Muscle of leg (tissue), 16 donors: ENCODE measurements at places on chromosomes 3 and 15.
A peak's percentile ranks its signal among the peaks of the same experiment; 100 is the strongest.

GRCh38 chr3:182486463-182486862 is 306.8 kb upstream of the ATP11B start:
- DNase-seq, result peak; percentile 22

DNA sequence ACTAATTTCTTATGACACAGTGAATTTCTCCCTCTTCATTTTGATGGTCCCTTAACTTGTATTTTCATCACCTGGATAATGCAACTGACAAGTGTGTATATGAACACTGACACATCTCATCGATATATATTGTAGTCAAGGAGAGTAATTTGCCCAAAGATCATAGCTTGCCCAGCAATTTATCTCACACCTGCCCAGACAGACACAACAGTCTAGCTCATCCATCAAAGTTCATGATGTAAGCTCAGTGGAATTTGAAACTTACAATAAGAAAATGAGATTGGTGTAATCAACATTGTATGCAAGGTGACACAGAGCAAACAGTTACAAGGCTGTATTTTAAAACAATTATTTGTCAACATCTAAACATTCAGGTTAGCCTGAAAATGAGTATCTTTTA is 805.8 kb downstream of the NAALADL2 start:
- no peak for DNase-seq

DNA sequence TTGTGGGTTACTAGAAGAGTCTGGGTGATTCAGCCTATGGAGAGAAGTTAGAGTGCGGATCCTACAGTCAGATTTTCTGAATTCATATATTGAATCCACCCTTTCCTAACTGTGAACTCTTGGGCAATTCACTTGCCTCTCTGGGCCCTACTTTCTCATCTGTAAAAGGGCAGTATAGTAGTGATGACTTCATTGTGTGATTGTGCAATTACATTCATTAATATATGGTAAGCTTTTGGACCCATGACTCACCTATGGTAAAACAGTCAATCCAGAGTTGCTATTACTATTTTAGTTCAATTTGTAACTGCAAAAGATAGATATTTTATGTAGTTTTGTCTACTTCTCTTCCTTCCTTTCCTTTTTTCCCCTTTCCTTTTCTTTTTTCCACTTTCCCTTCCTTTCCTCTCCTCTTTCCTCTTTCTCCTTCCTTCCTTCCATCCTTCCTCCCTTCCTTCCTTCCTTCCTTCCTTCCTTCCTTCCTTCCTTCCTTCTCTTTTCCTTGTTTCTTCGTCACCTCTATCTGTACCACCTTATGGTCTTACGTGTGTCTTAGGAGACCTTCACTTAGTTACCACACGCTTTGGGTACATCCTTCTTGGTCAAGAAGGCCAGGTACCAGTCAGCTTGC is 37.0 kb downstream of the GMNC start:
- DNase-seq, result no peak

- no peak for DNase-seq
Measured at GRCh38 chr3:36679384-36680200, 84.8 kb downstream of the DCLK3 start.

DNA sequence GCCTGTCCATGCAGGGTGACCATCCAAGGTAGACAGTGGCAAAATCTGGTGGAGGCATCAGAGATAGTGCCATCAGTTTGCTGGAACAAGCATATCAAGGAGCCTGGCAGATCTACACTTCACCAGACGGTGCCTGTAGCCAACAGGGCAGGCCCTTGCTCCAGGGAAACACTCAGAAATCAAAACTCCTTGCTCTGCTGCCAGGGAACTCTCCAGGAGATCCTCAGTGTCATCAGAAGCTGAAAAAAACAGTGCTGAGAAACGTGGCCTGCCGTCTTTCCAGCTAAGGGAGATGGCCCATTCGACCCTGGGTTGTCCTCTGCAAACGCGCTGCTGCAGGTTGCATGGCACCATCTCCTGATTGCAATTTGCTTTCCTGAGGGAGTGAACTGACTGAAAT is 30.5 kb upstream of the ATP13A3 start:
- no peak for DNase-seq

GRCh38 chr3:106842151-106842550 is 535.1 kb upstream of the CCDC54 start:
- DNase-seq, result no peak

DNA sequence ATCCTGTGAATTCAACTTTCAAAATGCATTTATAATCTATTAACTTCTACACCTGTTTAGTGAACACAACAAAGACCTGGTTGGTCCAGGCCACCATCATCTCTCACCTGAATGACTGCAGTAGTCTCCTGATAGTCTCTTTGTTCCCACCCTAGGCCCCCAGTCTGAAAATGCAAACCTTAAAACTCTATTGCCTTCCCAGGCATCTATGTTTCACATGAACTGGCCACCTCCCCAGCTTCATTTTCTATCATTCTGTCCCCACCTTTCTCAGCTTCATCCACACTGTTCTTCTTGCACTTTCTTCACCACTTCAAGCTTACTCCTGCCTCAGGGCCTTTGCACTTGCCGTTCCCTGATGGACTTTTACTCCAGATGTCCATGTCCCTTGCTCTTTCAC is 45.0 kb downstream of the CLSTN2 start:
- no peak for DNase-seq

DNA sequence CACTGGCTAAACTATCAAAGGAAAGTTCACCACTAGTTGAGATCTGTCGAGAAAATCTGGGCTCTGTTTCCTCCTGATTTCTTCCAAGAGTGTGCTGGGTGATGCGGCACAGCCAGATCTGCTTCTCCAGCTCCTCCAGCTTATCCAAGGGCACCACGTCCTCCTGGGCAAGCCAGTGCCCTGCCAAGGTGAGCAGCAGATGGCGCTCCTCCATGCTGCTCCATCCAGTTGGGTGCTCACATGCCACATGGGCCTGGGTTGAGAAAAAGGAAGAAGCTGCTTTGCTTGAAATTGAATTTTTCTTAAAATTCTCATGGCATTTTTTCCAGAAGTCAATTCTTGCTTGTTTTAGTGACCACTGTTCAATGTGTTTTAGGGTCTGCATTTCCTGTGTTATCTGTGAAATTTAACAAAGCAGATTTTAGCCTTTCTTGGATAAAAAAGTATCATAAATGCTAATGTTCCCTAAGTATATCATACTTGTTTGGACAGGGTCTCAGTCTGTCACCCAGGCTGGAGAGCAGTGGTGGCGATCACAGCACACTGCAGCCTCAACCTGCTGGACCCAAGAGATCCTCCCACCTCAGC is 47.3 kb downstream of the EIF3J start:
- DNase-seq, result no peak

- no peak for DNase-seq
Measured at GRCh38 chr15:33852094-33852493, 116.2 kb upstream of the CHRM5 start.

DNA sequence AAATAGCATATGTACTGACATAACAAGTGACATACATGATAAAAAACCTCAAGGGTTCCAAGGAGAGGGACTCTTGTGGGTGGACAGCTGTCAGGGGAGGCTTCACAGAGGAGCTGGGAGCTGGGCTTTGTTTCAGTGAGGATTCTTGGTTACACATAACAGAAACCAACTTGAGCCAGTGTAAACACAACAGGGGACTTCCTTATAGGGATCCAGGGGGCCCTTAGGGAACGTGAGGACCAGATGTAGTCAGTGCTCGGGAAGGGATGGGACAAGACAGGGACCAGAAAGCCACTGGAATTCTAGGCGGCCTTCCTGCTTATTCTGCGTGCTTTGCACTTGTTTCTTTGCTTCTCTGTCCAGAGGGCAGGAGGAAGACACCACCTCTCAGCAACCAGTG is 34.9 kb downstream of the SNAPC5 start:
- peak; percentile 64 for DNase-seq

DNA sequence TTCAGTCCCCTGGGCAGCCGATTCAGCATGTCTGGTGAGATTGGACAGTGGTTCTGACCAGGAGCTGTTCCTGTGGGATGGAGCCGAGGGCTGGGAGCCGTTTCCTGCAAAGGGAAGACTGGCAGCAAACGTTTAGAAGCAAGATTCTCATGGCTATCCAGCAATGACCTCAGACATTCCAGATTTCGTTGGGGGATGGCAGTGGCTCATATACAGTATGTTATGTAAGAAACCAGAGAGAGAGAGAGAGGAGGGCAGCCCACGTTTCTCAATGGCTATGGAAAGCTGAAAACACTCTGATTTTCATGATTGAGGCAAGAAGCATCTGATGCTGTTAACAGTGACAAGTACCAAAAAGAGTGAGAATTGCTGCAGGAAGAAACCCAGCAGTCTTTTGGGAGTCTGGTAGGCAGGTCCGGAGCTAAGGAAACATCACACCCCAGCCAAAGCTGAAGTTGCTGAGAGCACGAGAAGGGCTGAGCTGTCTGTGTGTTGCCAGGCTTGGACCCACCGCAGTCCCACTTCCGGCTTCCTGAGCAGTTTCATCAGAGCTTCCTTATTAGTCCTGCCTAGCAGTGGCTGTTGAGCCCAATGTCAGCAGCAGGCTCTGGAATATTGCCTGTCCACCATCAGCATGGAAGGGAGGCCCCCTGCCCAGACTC is 25.6 kb upstream of the VPS8 start:
- DNase-seq, result peak; percentile 93

DNA sequence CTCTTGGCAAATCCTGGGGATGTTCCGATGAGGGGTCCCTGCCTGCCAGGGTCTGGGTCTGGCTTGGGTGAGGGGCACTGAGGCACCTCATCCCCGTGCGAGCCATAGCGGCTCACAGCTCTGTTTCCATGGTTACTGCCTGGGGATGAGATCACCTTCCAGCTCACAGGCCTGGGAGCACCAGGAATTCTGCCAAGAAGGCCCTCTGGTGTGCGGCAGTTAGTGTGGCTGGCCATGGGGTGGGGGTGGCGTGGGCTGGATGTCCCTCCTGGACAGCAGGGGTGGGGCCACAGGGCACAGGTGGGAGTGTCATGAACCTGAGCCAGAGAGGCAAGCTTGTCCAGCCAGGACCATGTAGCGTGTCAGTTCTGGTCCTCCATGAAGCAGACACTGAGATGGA is 22.1 kb upstream of the PRR23E start:
- peak; percentile 75 for DNase-seq

GRCh38 chr3:34634939-34635338 is 836.5 kb downstream of the PDCD6IP start:
- no peak for DNase-seq

GRCh38 chr3:97885931-97886824 is 64.4 kb downstream of the CRYBG3 start:
- peak; percentile 6 for DNase-seq

DNA sequence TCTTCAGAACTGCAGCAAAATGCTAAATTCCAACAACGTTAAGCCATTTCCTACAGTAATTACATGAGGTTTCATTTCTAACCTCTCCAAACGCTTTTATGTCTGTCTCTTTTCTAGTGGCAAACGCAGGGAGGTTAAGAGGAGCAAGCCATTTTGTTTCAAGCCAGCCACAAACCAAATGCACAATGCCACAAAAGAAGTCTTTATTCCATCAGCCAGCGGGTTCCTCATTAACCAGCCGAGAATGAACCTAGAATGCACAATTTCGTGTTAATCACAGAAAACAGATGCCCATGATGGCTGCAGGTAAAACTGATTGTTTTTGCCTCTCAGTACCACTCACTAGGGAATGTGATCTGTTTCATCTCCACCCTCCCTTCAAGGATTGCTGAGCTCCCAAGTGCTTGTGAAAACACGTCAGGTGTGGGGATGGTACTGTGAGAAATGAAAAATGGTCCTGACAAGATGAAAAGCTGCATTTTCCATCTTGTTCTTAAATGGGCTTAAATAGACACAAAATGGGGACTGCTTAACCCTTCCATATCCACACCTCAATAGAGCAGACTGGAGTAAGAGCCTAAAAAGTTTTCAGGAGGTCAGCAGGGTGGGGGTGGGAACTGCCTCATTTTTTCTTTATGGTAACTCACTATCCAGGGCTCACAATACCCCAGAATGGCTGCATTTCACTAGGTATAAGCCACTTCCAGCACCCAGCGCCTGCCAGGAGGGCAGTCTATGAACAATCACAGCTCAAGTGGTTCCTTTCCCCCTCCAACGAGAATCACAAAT is 277.1 kb downstream of the MAGI1 start:
- no peak for DNase-seq

DNA sequence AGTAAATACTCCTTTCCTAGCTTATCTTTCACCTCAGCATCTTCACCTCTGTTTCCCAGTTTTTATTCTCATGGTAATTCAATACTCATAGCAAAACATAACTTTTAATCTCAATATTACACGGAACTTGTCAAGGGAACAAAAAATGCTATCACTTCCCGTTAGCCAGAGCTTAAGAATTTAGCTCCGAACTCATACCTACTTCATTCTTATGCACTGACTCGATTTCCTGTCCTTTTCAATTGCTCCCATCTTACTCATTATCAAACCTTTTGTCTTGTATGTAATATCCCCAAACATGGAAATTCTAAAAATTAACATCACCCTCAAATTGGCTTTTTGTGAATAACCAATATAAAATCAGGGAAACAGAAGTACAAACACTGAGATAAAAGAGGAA is 28.2 kb downstream of the MYEF2 start:
- DNase-seq, result no peak

DNA sequence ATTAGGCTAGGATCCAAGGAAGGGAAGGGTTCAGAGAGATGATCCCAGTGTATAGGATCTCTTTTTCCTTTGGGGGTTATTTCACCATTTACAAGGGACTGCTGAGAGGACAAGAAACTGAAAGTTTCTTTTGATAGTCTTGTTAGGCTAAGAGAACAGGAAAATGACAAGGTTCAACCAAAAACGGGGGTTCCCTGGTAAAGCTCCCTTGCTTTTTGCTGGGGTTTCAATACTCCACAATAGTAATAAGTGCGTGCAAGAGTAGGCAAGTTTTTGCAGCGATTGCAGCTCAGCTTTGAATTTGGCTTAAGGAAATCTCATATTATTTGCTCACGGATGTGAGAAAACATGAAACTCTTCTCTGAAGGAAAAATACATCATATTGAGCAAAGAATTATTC is 18.8 kb upstream of the SUSD5 start:
- DNase-seq, result no peak
